ENCODE measurements at places on chromosomes 11 and 22. TPM values are rescaled to one million over a fixed set of nuclear protein-coding genes. Genes with fewer than 3 reads are reported as not detected.
A peak's percentile ranks its signal among the peaks of the same experiment; 100 is the strongest.

Gene PRR5L
- 32.0 TPM for total RNA-seq

Gene MIAT
- total RNA-seq = 185 TPM

Gene CARS1
- 106 TPM for total RNA-seq

Gene SLC25A22
- total RNA-seq = 35.7 TPM

Gene GRK3
- total RNA-seq = 25.5 TPM

Gene OR5AL1
- total RNA-seq = not detected

Gene MS4A6E
- total RNA-seq = not detected

Gene MYBPC3
- not detected for total RNA-seq

Gene DBX1
- total RNA-seq = not detected

Gene TRMT2A
- 71.8 TPM for total RNA-seq

GRCh38 chr22:43743131-43743530 is 69.0 kb downstream of the EFCAB6 start:
- no peaks in the 10 kb centered on the region for H3K36me3 ChIP-seq
- H3K27ac ChIP-seq = no peak overlapping the region
- H3K4me3 ChIP-seq = no peak overlapping the region
- H3K27me3 ChIP-seq = peaks cover 3% of the 10 kb centered on the region
- DNase-seq = no peak

DNA sequence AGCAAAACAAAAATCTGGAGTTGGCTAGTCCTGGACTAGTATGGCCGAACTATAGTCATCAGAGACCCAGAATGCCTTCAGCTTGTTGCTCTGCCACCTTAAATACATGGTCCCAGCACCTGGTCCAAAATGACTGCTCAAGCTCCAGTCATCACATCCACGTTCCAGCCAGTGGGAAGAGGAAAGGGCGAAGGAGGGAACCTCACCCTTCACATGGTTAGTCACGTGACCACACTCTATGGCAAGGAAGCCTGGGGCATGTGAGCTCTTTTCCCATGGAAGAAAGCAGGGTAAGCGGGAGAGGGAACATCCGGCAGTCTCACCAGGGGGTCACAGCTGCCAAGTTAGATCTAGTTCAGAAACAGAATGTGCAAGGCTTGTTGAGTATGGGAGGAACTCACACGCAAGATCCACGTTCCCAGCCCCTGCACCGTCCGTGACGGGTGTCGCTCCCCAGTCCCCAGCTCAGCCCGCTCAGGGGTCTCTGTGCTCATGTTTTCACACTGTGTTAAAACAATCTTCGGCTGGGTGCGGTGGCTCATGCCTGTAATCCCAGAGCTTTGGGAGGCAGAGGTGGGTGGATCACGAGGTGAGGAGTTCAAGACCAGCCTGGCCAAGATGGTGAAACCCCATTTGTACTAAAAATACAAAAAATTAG is 1.9 kb upstream of the ANO9 start:
- H3K27ac ChIP-seq = no peak overlapping the region
- H3K27me3 ChIP-seq = peaks cover 9% of the 10 kb centered on the region
- no peak for DNase-seq
- H3K36me3 ChIP-seq = no peaks in the 10 kb centered on the region
- H3K4me1 ChIP-seq = peaks cover 26% of the 10 kb centered on the region

GRCh38 chr11:64762674-64763525 is 3.1 kb upstream of the PYGM start:
- no peaks in the 10 kb centered on the region for H3K27me3 ChIP-seq
- H3K27ac ChIP-seq = peak overlapping the region; percentile 99
- peaks cover 67% of the 10 kb centered on the region for H3K36me3 ChIP-seq
- DNase-seq = peak; percentile 40
- peaks cover 77% of the 10 kb centered on the region for H3K4me1 ChIP-seq

DNA sequence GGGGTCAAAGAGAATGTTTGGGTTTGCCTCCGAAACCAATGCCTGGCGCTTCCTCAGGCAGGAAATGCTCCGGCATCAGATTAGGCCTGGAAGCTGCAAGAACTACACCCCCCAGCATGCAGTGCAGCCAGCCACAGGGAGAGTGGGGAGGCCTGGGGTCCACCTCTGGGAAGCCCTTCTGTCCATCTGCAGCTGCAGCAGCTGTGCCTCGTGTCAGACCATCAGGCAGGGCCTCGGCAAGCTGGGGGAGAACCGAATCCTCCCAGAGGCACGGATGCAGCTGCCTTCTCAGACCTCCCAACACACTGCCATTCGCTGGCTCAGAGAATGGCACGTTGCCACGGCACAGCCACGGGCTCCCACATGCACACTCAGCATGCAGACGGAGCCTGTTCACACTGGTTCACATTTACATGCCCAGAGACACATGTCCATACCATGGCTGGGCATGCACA is 57.4 kb downstream of the NECTIN1 start:
- H3K27ac ChIP-seq = no peak overlapping the region
- no peak overlapping the region for H3K4me3 ChIP-seq

- DNase-seq = peak; percentile 69
- peaks cover 4% of the 10 kb centered on the region for H3K27me3 ChIP-seq
- peak overlapping the region; percentile 74 for H3K27ac ChIP-seq
- peak overlapping the region; percentile 82 for H3K4me3 ChIP-seq
- no peaks in the 10 kb centered on the region for H3K36me3 ChIP-seq
- peaks cover 41% of the 10 kb centered on the region for H3K4me1 ChIP-seq
These were observed 1.4 kb upstream of the CPT1A start for GRCh38 chr11:68843052-68843561.

DNA sequence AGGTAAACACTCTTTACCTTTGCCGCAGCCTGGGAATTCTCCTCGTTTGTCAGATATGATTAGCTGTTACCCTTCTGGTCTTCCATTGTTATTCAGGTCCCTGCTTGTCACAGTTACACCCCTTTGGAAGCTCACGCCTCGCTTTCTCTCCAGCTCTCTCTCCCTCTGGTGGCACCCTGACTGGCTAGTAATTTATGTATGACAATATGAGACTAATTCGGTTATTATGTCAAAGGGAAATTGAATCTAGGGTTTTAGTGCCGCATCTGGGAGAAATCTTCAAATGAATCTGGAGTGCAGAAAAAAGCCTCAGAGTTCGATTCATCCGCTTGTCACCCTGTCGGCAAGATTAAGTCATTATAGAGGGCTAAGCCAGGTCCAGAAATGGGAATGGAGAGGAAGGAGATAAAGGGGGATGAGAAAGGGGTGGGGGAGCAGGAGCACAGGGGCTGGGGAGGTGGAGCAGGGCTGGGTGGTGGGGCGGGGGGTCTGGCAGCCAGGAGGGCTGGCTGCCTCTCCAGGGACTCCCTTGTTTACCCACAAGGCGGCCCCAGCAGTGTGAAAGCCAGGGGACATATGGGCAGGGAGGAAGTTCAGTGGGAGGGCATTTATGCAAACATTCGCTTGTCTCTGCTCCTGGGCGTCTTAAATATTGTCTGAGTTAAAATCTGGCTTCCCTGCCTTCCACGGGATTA is 179.0 kb upstream of the NECTIN1 start:
- H3K36me3 ChIP-seq = no peaks in the 10 kb centered on the region
- no peak overlapping the region for H3K27ac ChIP-seq
- H3K4me3 ChIP-seq = no peak overlapping the region
- H3K27me3 ChIP-seq = peaks cover 12% of the 10 kb centered on the region
- DNase-seq = no peak

DNA sequence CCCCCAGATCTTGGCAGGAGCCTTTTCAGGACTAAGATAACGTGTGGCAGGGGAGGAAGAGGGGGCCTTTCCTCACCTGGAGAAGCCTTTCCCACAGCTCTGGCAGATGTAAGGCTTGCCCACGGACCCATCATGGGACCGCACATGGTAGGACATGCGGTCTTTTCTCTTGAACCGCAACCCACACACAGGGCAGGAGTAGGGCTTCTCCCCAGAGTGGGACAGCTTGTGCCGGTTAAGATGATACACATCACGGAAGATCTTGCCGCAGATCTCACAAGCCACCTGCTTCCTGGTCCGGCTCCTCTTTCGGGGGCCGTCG is 1.9 kb downstream of the PATZ1 start:
- peak overlapping the region; percentile 74 for H3K27ac ChIP-seq
- H3K4me1 ChIP-seq = peaks cover 51% of the 10 kb centered on the region
- H3K4me3 ChIP-seq = peak overlapping the region; percentile 81
- H3K36me3 ChIP-seq = peaks cover 49% of the 10 kb centered on the region

GRCh38 chr11:70175236-70175698 is 27.8 kb upstream of the FADD start:
- no peak overlapping the region for H3K4me3 ChIP-seq
- H3K36me3 ChIP-seq = no peaks in the 10 kb centered on the region
- no peak for DNase-seq

DNA sequence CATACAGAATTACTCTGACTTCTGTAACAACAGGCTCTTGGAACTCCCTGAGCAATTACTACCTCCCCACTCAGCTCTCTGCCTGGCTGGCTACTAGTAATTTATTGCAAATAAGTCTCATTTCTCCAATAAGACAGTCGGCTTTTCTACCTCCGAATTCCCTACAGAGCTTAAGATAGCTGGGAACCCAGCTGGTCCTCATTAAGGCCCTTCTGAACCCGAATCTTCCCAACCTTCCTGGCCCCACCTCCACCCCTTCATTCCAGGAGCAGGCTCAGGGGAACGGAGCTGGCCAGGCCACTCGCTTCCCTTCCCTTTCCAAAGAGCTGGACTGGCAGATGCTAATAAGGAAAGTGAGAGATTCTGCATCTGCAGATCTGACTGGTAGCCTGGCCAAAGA is 21.6 kb downstream of the TMPRSS5 start:
- H3K4me1 ChIP-seq = peaks cover 19% of the 10 kb centered on the region
- no peak overlapping the region for H3K27ac ChIP-seq
- no peak for DNase-seq
- H3K36me3 ChIP-seq = no peaks in the 10 kb centered on the region

GRCh38 chr11:74686792-74687191 is 44.4 kb downstream of the CHRDL2 start:
- no peaks in the 10 kb centered on the region for H3K36me3 ChIP-seq
- H3K27me3 ChIP-seq = peaks cover 20% of the 10 kb centered on the region
- no peak for DNase-seq
- H3K27ac ChIP-seq = no peak overlapping the region
- no peak overlapping the region for H3K4me3 ChIP-seq
- no peaks in the 10 kb centered on the region for H3K4me1 ChIP-seq

DNA sequence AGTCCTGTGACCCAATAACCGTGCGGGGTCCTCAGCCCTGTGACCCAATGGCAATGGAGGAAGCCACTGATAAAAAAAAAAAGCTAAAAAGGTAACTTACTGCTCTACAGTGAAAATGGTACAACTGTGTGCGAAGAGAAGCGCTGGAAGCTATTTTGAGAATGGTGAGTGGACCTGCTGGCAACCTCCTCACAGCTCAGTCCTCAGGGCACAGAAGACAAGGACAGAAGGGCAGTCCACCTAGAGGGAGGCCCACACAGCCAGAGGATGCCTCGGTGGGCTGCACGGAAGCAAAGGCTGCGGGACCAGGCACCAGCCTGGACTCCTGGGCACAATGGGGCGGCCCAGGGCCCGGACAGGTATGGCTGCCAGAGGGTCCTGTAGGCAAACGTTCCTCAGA is 35.6 kb downstream of the BRD1 start:
- no peak for DNase-seq
- peaks cover 60% of the 10 kb centered on the region for H3K4me1 ChIP-seq
- H3K4me3 ChIP-seq = no peak overlapping the region

- no peak overlapping the region for H3K4me3 ChIP-seq
- no peaks in the 10 kb centered on the region for H3K27me3 ChIP-seq
- no peak overlapping the region for H3K27ac ChIP-seq
- no peak for DNase-seq
- peaks cover 14% of the 10 kb centered on the region for H3K36me3 ChIP-seq
These were observed 12.4 kb upstream of the POLDIP3 start for GRCh38 chr22:42626951-42627625.

- H3K27ac ChIP-seq = no peak overlapping the region
- no peak for DNase-seq
- H3K27me3 ChIP-seq = peaks cover 28% of the 10 kb centered on the region
- no peaks in the 10 kb centered on the region for H3K4me1 ChIP-seq
These were observed 58.7 kb downstream of the CHST1 start for GRCh38 chr11:45606514-45607281.

- H3K27ac ChIP-seq = peak overlapping the region; percentile 91
- H3K36me3 ChIP-seq = peaks cover 32% of the 10 kb centered on the region
- peaks cover 48% of the 10 kb centered on the region for H3K4me1 ChIP-seq
- H3K27me3 ChIP-seq = no peaks in the 10 kb centered on the region
These were observed 431 bp downstream of the KMT2A start for GRCh38 chr11:118436639-118437207.

DNA sequence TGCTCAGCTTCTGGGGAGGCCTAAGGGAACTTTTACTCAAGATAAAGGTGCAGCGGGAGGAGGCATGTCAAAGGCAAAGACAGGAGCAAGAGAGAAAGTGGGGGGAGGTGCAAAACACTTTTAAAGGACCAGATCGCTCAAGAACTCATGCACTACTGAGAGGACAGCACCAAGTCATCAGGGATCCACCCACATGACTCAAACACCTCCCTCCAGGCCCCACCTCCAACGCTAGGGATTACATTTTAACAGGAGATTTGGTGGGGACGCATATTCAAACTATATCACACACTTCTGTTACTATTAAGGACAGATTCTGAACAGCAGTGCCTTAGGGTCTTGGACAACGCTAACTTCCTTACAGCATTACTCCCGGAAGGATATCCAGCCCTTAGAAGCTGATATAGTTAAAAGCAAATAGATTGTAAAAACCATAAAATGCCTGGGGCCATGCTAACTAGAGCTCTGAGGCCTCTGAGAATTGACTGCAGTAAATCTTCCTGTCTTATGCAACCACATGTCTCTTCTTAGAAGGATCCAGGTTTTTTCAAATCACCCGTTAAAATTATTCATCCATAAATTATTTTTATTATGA is 16.7 kb upstream of the ZC3H12C start:
- peak overlapping the region; percentile 92 for H3K27ac ChIP-seq
- no peak for DNase-seq
- peaks cover 19% of the 10 kb centered on the region for H3K36me3 ChIP-seq
- H3K27me3 ChIP-seq = peaks cover 14% of the 10 kb centered on the region
- no peak overlapping the region for H3K4me3 ChIP-seq

- no peak overlapping the region for H3K27ac ChIP-seq
- DNase-seq = no peak
- no peaks in the 10 kb centered on the region for H3K4me1 ChIP-seq
- H3K4me3 ChIP-seq = no peak overlapping the region
- no peaks in the 10 kb centered on the region for H3K27me3 ChIP-seq
- no peaks in the 10 kb centered on the region for H3K36me3 ChIP-seq
These were observed 511.2 kb upstream of the LRRC4C start for GRCh38 chr11:41970681-41971080.

GRCh38 chr11:12319461-12319951 is 57.9 kb upstream of the PARVA start:
- H3K36me3 ChIP-seq = no peaks in the 10 kb centered on the region
- no peak overlapping the region for H3K27ac ChIP-seq
- H3K4me3 ChIP-seq = no peak overlapping the region
- H3K4me1 ChIP-seq = peaks cover 16% of the 10 kb centered on the region
- no peaks in the 10 kb centered on the region for H3K27me3 ChIP-seq
- DNase-seq = no peak

DNA sequence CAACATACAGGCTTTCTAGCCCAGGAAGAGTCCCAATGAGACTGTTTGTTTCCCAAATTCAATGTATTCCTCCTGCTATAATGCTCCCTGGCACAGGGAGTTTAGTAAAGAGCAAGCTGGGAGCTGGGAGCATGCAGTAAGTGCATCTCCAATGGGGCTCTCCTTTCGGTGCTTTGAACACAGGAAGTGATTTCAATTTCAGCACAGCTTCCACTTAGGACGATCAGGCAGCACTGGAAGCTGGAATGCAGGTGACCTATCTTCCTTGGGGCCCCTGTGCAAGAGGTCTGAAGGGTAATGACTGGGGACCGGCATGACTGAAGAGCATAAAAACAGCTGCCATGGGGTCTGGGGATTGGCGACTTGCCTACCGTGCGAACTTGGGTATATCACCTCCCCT is 76.0 kb downstream of the LARGE1 start:
- H3K27ac ChIP-seq = no peak overlapping the region
- no peak overlapping the region for H3K4me3 ChIP-seq

Data from activated CD4-positive, alpha-beta memory T cell treated with anti-CD3 and anti-CD28 coated beads, Interleukin-2, amount 10 ng/mL, durations not matched to agents 7 days and 5 days (primary cell).